ENCODE measurements at places on chromosomes 11 and 22. TPM values are rescaled to one million over a fixed set of nuclear protein-coding genes. Genes with fewer than 3 reads are reported as not detected.
A peak's percentile ranks its signal among the peaks of the same experiment; 100 is the strongest.

- H3K4me1 ChIP-seq, result peaks cover 28% of the 10 kb centered on the region
- no peaks in the 10 kb centered on the region for H3K27me3 ChIP-seq
- peaks cover 5% of the 10 kb centered on the region for H3K36me3 ChIP-seq
- H3K4me3 ChIP-seq, result no peak overlapping the region
- H3K27ac ChIP-seq, result no peak overlapping the region
Measured at GRCh38 chr11:88404932-88405710, 67.6 kb upstream of the CTSC start.

DNA sequence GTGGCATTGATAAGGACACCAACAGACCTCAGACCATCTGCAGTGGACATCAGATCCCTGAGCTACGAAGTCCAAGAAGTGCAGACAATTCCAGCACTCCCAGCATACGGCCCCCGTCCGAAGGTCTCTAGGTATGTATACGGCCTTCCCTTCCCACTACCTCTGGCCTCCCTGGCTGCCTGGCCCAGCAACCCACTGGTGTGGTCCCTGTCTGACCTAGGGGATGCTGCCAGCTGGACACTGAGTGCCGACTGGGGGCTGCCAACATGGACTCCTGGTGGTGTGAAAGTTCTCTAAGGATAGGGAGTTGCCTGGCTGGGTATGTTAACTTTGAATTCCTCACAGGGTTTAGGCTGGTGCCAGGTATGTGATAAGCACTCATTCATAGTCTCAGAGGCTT, 17.5 kb upstream of the TEF start:
- peaks cover 9% of the 10 kb centered on the region for H3K27me3 ChIP-seq
- DNase-seq, result no peak
- H3K27ac ChIP-seq, result no peak overlapping the region
- no peak overlapping the region for H3K4me3 ChIP-seq
- no peaks in the 10 kb centered on the region for H3K4me1 ChIP-seq

The CARD18 gene
- total RNA-seq, result not detected

DNA sequence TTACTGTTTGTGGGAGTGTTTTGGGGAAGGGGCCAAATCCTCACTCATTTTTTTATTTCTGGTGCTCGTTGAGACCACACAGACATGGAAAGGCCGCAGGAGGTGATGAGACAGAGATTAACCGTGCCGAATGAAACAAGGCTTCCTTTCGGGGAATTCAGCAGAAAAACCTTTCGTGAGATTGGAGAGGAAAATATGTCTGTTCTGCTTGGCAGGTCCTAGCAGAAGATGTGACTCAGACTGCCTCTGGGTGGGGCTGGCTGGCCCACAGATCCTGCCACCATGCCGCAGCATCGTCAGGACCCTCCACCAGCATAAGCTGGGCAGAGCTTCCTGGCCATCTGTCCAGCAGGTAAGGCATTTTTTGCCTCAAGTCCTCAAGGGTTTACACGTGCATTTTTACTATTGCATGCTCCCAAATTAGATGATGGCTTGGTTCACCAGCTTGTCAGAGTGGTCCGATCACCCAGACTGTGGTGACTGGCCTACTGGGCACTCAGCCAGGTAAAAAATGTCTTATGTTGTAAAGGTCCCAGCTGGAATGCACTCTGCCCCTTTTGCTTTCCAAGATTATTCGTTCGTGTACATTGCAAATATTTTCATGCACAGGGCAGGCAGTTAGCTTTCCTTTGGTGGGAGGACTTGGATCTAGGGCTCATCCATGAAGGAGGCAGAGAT, 1.5 kb downstream of the DDB2 start:
- H3K27ac ChIP-seq, result peak overlapping the region; percentile 100
- H3K36me3 ChIP-seq, result peaks cover 34% of the 10 kb centered on the region
- H3K27me3 ChIP-seq, result no peaks in the 10 kb centered on the region
- peaks cover 42% of the 10 kb centered on the region for H3K4me1 ChIP-seq

The OR51E2 gene
- not detected for total RNA-seq
